ENCODE measurements at places on chromosomes 5 and 9. TPM values are rescaled to one million over a fixed set of nuclear protein-coding genes. Genes with fewer than 3 reads are reported as not detected.

GRCh38 chr5:14727928-14728458 lies 63.5 kb downstream of the OTULIN start:
- DNase-seq: no peak
- H3K36me3 ChIP-seq: peaks cover 16% of the 10 kb centered on the region
- no peak overlapping the region for H3K4me3 ChIP-seq
- H3K27ac ChIP-seq: no peak overlapping the region

UGT3A2 gene
- total RNA-seq: not detected

GRCh38 chr5:132758451-132758850 lies 11.2 kb downstream of the CCNI2 start:
- peaks cover 66% of the 10 kb centered on the region for H3K36me3 ChIP-seq
- H3K4me1 ChIP-seq: peaks cover 4% of the 10 kb centered on the region
- no peak for DNase-seq
- no peak overlapping the region for H3K4me3 ChIP-seq
- no peaks in the 10 kb centered on the region for H3K27me3 ChIP-seq

KLHL9 gene
- 13.3 TPM for total RNA-seq

SLC6A19 gene
- total RNA-seq: not detected

- peak overlapping the region; percentile 40 for H3K27ac ChIP-seq
- H3K36me3 ChIP-seq: no peaks in the 10 kb centered on the region
- H3K4me1 ChIP-seq: peaks cover 52% of the 10 kb centered on the region
- H3K27me3 ChIP-seq: peaks cover 62% of the 10 kb centered on the region
- DNase-seq: no peak
These were observed 6.0 kb downstream of the NRARP start for GRCh38 chr9:137295849-137296669.

GRCh38 chr9:68978501-68978900 lies 35.4 kb downstream of the PRKACG start:
- DNase-seq: no peak
- H3K4me3 ChIP-seq: no peak overlapping the region
- H3K27ac ChIP-seq: no peak overlapping the region
- no peaks in the 10 kb centered on the region for H3K27me3 ChIP-seq

DNA sequence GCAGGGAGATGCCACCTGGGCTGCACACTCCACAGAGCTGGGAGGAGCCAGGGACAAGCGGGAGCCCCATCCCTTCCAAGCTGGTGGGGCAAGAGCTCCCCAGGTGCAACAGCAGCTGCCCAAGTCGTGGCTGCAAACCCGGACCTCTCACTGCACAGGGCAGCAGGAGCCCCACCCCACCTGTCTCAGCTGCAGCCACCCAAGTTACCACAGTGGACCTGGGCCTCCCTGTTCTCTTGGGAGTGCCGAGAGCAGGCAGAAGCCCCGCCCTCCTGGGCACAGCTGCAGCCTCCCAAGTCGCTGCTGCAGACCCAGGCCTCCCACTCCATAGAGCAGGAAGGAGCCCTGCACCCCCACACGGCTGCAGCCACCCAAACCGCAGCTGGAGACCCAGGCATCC lies 374.1 kb upstream of the ACO1 start:
- H3K27me3 ChIP-seq: no peaks in the 10 kb centered on the region
- DNase-seq: no peak
- H3K4me1 ChIP-seq: no peaks in the 10 kb centered on the region
- no peak overlapping the region for H3K4me3 ChIP-seq

DNA sequence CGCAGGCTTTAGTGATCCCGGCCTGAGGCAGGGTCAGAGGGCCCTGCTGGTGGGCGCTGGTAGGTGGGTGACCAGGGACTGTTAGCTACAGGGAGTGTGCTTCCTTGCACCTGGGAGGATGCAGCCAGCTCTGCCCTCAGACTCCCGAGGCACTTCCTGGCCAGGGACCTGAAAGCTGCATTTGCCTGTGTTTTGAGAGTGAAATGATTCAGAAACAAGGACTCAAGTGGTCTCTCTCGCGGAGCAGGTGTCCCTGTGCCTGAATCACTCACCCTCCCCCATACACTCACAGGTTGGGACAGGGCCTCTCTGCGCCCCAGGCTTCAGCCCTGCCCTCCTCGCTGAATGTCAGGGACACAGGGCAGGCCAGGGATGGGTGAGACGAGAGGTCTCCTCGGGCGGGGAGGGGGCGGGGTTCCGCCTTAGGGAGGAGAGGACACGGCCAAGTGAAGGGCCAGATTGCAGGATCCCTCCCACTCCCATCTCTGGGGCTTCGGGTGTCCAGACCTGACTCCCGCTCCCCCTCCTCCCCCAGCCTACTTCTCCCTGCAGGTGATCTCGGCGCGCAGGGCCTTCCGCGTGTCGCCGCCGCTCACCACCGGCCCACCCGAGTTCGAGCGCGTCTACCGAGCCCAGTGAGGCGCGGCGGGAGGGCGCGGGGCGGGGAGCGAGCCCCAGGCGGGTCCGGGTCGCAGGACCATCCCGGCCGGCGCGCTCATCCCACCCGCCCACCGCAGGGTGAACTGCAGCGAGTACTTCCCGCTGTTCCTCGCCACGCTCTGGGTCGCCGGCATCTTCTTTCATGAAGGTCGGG lies 1.5 kb downstream of the LTC4S start:
- H3K27me3 ChIP-seq: no peaks in the 10 kb centered on the region
- peaks cover 31% of the 10 kb centered on the region for H3K36me3 ChIP-seq
- peak overlapping the region; percentile 69 for H3K4me3 ChIP-seq

GRCh38 chr9:14251154-14252071 lies 62.5 kb downstream of the NFIB start:
- no peaks in the 10 kb centered on the region for H3K36me3 ChIP-seq
- H3K4me1 ChIP-seq: peaks cover 46% of the 10 kb centered on the region
- H3K27ac ChIP-seq: peak overlapping the region; percentile 77

TRIM36 gene
- 1.1 TPM for total RNA-seq

GGTA1 gene
- 6.6 TPM for total RNA-seq

- peaks cover 66% of the 10 kb centered on the region for H3K27me3 ChIP-seq
- DNase-seq: no peak
- H3K27ac ChIP-seq: peak overlapping the region; percentile 92
- no peaks in the 10 kb centered on the region for H3K4me1 ChIP-seq
These were observed 48.6 kb downstream of the ANXA2R start for GRCh38 chr5:42991404-42992087.

GRCh38 chr5:53507013-53507412 lies 26.6 kb downstream of the FST start:
- no peaks in the 10 kb centered on the region for H3K27me3 ChIP-seq
- no peak overlapping the region for H3K27ac ChIP-seq
- H3K36me3 ChIP-seq: no peaks in the 10 kb centered on the region
- no peak for DNase-seq

CACNA1B gene
- not detected for total RNA-seq

DNA sequence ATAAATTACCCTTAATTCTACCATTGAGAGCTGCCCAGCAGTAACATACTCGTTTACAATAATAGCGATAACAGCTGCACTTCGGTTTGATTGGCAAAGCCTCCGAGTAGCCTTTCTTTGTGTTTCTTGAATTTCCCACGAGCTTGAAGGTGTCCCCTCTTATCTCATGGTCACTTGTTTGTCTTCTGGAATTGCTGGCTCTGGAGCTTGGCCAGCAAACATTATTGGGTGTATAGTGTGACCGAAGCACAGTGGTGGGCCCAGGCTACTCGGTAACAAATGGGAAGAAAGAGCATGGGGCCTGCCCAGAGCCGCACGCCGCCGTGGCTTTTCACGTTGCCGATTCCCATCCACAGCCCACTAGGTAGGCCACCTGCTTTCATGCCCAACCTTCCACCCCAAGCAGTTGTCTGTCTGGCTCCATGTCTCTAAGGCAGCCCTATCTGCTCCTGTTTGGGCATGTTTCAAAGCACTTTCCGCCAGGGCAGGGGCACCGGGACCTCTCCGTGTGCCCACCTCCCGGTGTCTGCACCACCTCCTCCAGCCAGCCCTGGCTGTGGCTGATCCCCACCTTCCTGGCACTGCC lies 8.7 kb downstream of the STKLD1 start:
- no peak overlapping the region for H3K27ac ChIP-seq
- H3K27me3 ChIP-seq: no peaks in the 10 kb centered on the region
- no peaks in the 10 kb centered on the region for H3K36me3 ChIP-seq
- DNase-seq: no peak
- no peak overlapping the region for H3K4me3 ChIP-seq

SH2D3C gene
- 8.9 TPM for total RNA-seq

DNA sequence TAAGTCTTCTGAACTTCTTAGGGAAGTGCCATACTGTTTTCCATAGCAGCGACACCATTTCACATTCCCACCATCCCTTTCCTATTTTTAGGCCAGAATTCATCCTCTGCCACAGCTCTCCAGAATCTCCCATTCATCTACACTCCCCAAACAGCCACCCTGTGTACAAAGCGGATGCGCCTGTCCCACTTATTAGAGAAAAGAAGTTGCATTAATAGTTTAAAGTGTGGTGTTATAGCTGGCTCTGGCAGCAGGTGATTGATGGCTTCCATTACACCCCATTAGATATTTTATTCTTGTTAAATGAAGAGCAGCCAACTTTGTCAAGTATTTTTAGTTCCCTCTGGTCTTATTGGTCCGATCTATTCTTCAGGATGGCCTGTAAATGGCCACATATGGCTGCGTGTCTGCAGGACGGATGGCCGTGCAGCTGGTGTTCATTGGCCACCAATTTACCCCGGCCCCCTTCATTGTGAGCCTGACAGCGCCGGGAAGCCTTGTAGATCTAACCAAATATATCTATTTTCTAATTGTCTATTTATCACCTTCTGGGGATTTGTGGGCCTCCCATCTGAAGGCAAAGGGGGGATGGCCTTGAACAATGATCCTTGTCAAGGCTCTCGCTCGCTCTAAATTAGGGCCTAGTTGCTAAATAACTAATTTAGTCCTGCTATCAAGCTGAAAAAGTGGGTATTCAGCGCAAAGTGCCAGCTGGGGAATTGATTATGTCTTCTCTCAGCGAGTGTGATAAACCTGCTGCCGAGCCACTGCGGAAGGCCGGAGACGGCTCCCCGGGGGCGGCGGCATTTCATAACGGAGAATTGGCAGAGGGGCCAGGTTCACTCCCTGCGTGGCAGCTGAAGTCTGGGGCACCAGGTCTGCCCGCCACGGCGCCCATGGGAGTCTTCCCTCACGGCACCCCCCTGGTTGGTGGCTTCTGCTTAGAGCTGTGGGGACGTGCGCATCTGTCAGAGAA lies 141.1 kb downstream of the MELK start:
- H3K27ac ChIP-seq: no peak overlapping the region
- peaks cover 6% of the 10 kb centered on the region for H3K27me3 ChIP-seq
- no peak overlapping the region for H3K4me3 ChIP-seq
- no peaks in the 10 kb centered on the region for H3K4me1 ChIP-seq
- DNase-seq: no peak

DNA sequence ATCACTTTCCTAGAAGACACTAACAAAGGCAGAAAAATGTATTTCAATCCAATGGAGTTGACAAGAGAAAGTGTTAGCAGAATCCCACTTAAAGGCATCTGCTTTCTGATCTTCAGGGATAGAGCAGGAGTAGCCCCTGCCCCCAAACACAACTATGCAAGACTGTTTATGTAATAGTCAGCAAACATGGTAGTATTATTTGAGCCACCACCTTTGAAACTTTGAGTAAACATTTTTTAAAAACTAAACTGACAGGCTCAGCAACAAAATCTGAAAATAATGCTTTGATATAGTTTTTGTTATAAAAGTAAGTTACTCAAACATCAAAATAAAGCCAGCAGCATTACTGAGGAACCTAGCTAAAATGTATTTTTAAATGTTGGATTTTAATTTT lies 4.8 kb downstream of the ELL2 start:
- no peak overlapping the region for H3K4me3 ChIP-seq
- no peak for DNase-seq
- no peak overlapping the region for H3K27ac ChIP-seq
- H3K4me1 ChIP-seq: peaks cover 56% of the 10 kb centered on the region
- H3K36me3 ChIP-seq: no peaks in the 10 kb centered on the region

CTXN3 gene
- total RNA-seq: not detected

HAPLN1 gene
- total RNA-seq: not detected

GRCh38 chr5:85388770-85389169 lies 1004.1 kb upstream of the EDIL3 start:
- H3K27ac ChIP-seq: no peak overlapping the region
- H3K4me3 ChIP-seq: no peak overlapping the region
- no peaks in the 10 kb centered on the region for H3K4me1 ChIP-seq
- H3K27me3 ChIP-seq: no peaks in the 10 kb centered on the region
- H3K36me3 ChIP-seq: no peaks in the 10 kb centered on the region

GRCh38 chr9:127361561-127361960 lies 35.4 kb upstream of the SLC2A8 start:
- no peaks in the 10 kb centered on the region for H3K27me3 ChIP-seq
- no peak overlapping the region for H3K4me3 ChIP-seq
- H3K36me3 ChIP-seq: peaks cover 19% of the 10 kb centered on the region
- no peak for DNase-seq

UNC13B gene
- 31.8 TPM for total RNA-seq

EQTN gene
- total RNA-seq: not detected

SPINK7 gene
- 22.9 TPM for total RNA-seq

FST gene
- total RNA-seq: 6.2 TPM

GRCh38 chr9:72586388-72587130 lies 65.2 kb downstream of the TMC1 start:
- peak; percentile 66 for DNase-seq
- peaks cover 26% of the 10 kb centered on the region for H3K4me1 ChIP-seq
- no peaks in the 10 kb centered on the region for H3K27me3 ChIP-seq

GRCh38 chr5:126119887-126120442 lies 303.2 kb upstream of the GRAMD2B start:
- H3K27me3 ChIP-seq: no peaks in the 10 kb centered on the region
- no peak overlapping the region for H3K4me3 ChIP-seq
- DNase-seq: no peak
- H3K4me1 ChIP-seq: no peaks in the 10 kb centered on the region
- no peak overlapping the region for H3K27ac ChIP-seq
- H3K36me3 ChIP-seq: no peaks in the 10 kb centered on the region

GRCh38 chr5:97452646-97453045 lies 269.6 kb upstream of the RIOK2 start:
- no peaks in the 10 kb centered on the region for H3K27me3 ChIP-seq
- H3K36me3 ChIP-seq: no peaks in the 10 kb centered on the region
- H3K4me3 ChIP-seq: no peak overlapping the region
- H3K27ac ChIP-seq: no peak overlapping the region
- no peaks in the 10 kb centered on the region for H3K4me1 ChIP-seq

CDKN2AIPNL gene
- 21.5 TPM for total RNA-seq

GRCh38 chr9:1053986-1054425 lies 3.8 kb downstream of the DMRT2 start:
- H3K27me3 ChIP-seq: peaks cover 89% of the 10 kb centered on the region
- H3K4me1 ChIP-seq: peaks cover 31% of the 10 kb centered on the region
- H3K36me3 ChIP-seq: no peaks in the 10 kb centered on the region
- no peak overlapping the region for H3K4me3 ChIP-seq

GRCh38 chr9:70865471-70865870 lies 255.9 kb downstream of the TRPM3 start:
- H3K4me3 ChIP-seq: no peak overlapping the region
- no peaks in the 10 kb centered on the region for H3K4me1 ChIP-seq
- DNase-seq: no peak
- no peak overlapping the region for H3K27ac ChIP-seq
- H3K27me3 ChIP-seq: peaks cover 3% of the 10 kb centered on the region
- no peaks in the 10 kb centered on the region for H3K36me3 ChIP-seq

- no peak overlapping the region for H3K4me3 ChIP-seq
- H3K36me3 ChIP-seq: peaks cover 40% of the 10 kb centered on the region
- peak; percentile 20 for DNase-seq
- H3K27ac ChIP-seq: no peak overlapping the region
- H3K27me3 ChIP-seq: no peaks in the 10 kb centered on the region
These were observed 18.5 kb downstream of the NINJ1 start for GRCh38 chr9:93115486-93116071.

- no peak for DNase-seq
- H3K4me1 ChIP-seq: no peaks in the 10 kb centered on the region
- H3K36me3 ChIP-seq: no peaks in the 10 kb centered on the region
- H3K27ac ChIP-seq: no peak overlapping the region
These were observed 235.4 kb upstream of the TAS2R1 start for GRCh38 chr5:9865574-9865973.

ROR2 gene
- 7.3 TPM for total RNA-seq

IFNA2 gene
- total RNA-seq: not detected

FGFR4 gene
- 8.2 TPM for total RNA-seq

Data from suprapubic skin (tissue), 4 donors.